NCI-H82 (cell line): ENCODE measurements at places on chromosomes 5 and 9.
A peak's percentile ranks its signal among the peaks of the same experiment; 100 is the strongest.

- DNase-seq: no peak
These were observed 20.7 kb upstream of the ANKRD34B start for GRCh38 chr5:80590766-80591165.

- DNase-seq: no peak
These were observed 24.6 kb downstream of the PIK3R1 start for GRCh38 chr5:68240202-68240601.

DNA sequence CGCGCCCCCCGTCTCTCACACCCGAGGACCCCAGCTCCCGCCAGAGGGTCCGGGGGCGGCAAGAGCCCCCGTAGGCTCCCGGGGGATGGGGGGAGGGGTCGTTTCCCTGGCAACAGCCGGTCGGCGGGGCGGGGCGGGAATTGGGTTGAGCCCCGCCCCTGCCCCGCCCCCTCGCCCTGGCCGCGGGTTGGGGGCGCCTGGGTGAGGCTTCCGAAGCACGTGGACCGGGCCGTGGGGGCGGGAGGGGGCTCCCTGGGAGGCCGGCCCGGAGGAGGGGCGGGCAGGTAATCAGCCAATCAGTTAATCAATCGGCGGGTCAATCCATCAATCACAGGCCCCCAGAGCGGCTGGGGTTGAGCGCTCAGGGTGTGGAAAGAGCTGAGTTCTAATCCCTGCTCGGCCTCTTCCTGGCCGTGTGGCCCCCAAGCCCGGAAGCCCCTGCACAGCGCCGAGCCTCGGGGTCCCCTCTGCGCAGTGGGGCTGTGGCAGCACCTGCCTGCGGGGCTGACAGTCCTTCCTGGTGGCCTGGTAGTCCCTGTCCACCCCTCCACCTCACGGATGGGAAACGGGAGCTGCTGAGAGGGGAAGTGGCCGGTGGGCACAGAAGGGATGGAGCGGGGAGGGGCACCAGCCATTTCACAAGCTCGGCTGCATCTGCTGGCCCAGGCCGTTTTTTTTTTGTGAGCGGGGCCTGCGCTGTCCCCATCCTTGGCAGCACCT, 174.2 kb upstream of the IER5L start:
- peak; percentile 90 for DNase-seq

DNA sequence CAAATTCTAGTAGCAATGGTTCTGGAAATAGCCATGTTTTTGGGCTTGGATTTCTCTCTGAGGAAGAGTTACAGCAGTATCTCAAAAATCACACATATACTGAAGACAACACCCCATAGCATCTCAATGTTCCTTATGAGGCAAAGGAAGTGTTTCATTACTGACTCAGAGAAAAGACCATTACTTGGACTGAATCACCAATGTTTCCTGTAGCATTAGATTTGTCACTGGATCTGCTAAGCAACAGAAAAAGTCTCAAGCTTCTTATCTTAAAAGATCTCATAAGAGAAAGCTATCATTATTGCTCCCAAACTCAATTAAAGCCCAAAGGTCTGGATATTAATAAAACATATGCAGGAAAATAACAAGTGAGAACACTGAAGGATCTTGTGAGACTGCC, 272.4 kb downstream of the ADAMTS6 start:
- DNase-seq: no peak

DNA sequence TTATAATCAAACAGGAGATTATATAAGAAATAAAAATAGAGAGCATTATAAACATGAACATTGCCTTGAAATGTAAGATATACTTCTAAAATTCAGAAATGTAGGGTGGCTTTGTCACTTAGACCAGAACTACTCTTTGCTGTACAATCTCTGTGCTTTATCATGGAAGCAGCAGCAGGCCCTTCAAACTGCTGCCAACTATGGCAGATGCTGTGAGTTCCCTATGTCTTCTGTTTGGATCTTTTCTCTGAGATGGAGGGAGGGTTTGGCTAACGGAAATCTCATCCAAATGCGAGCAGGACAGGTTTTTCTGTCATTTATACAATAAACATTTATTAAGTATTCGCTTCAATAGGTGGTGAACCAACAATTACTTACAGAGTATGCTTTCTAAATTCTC, 34.8 kb upstream of the RICTOR start:
- no peak for DNase-seq

DNA sequence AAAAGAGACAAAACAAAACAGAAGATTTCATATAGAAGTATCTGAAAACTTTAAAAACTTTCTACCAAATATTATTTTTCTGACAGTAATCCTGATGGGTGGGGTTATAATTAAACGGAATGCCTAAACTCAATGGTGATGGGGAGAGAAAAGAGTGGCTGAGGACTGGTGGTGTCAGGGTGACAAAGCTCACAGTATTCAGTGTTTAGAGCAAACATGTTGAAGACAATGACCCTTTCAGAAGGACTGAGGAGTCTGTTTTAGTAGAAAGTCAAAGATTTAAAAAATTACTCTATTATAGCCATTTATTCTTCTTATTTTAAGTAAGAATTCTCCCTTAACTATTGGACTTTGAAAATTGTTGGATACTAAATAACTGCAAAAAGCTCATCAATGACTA, 1144.0 kb downstream of the TAF11L14 start:
- no peak for DNase-seq

DNA sequence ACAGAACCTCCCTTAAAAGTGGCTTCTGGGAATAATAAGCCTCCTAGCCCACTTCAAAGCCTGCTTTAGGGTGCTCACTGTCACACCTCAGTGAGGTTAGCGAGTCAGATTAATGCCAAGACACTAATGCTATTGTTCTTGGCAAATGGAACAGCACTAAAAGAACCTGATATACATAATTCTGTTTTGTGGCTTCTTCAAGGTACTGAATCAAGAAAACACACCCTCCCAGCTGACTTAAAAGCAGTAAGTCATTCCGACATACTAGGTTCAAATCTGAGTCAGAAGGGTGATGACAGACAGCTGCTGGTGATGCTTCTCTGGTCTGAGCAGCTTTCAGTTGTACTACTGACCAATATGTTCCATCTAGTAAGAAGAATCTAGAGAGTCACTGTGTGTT, 121.6 kb downstream of the OXCT1 start:
- peak; percentile 0 for DNase-seq

- peak; percentile 68 for DNase-seq
These were observed 366.9 kb upstream of the IRX2 start for GRCh38 chr5:3118340-3118739.

GRCh38 chr9:92132501-92132900, 17.3 kb upstream of the SPTLC1 start:
- DNase-seq: no peak
